ENCODE measurements at places on chromosomes 6 and 20. TPM values are rescaled to one million over a fixed set of nuclear protein-coding genes. Genes with fewer than 3 reads are reported as not detected.

Gene MYLK4
- total RNA-seq: 0.44 TPM

Gene RBM24
- 0.29 TPM for total RNA-seq

Gene SLPI
- not detected for total RNA-seq

Gene CLIC1
- 1,073 TPM for total RNA-seq

Gene MYT1
- total RNA-seq: under 0.01 TPM

Gene KCNK5
- total RNA-seq: not detected

Gene BFSP1
- total RNA-seq: 2.3 TPM

Gene PNPLA1
- not detected for total RNA-seq

Gene ZBP1
- total RNA-seq: not detected

Gene LHFPL5
- total RNA-seq: not detected

Gene TMEM14A
- total RNA-seq: 31.9 TPM

Gene MOCS1
- 17.9 TPM for total RNA-seq

Gene HLA-DQB1
- total RNA-seq: not detected

Gene RIPPLY2
- 0.29 TPM for total RNA-seq

Gene FOXS1
- total RNA-seq: not detected

Gene PPP1R3D
- total RNA-seq: 8.9 TPM

Gene PKIB
- 11.1 TPM for total RNA-seq

Gene FAM184A
- 0.50 TPM for total RNA-seq

Gene C4A
- total RNA-seq: 4.1 TPM

Gene NRN1
- 0.83 TPM for total RNA-seq

Gene SLC22A16
- total RNA-seq: 0.15 TPM

Gene TNF
- not detected for total RNA-seq

Gene PDE7B
- 48.1 TPM for total RNA-seq

Gene MYCT1
- total RNA-seq: 0.44 TPM

Gene SLC4A11
- 0.44 TPM for total RNA-seq

Gene CUTA
- 147 TPM for total RNA-seq

Gene STX11
- total RNA-seq: 0.50 TPM

Gene PGBD1
- total RNA-seq: 9.7 TPM

Gene MDN1
- total RNA-seq: 22.8 TPM

Gene MAVS
- total RNA-seq: 31.3 TPM

Gene RPL7L1
- total RNA-seq: 122 TPM

Gene CGA
- total RNA-seq: not detected

Gene KCNK16
- not detected for total RNA-seq

Gene MAK
- total RNA-seq: not detected

Gene PTK6
- not detected for total RNA-seq

Gene ZSCAN12
- 5.3 TPM for total RNA-seq

Gene HRH3
- not detected for total RNA-seq

Gene RNF114
- 123 TPM for total RNA-seq

Gene OR2H2
- total RNA-seq: not detected

Gene NKX2-2
- total RNA-seq: not detected

Gene C6orf141
- total RNA-seq: 1.3 TPM

Gene FAM209B
- total RNA-seq: not detected

Gene TRIM15
- not detected for total RNA-seq

Gene HIVEP1
- total RNA-seq: 8.3 TPM

Gene LCA5
- total RNA-seq: 4.8 TPM

Gene PREX1
- 16.9 TPM for total RNA-seq
